ENCODE measurements at places on chromosomes 6 and 20.

GRCh38 chr6:27168108-27168507, 79.4 kb upstream of the PRSS16 start:
- DNase-seq: no peak

GRCh38 chr6:25094726-25095125, 159.0 kb upstream of the RIPOR2 start:
- no peak for DNase-seq

GRCh38 chr6:110786271-110786670, 29.0 kb downstream of the CDK19 start:
- no peak for DNase-seq

DNA sequence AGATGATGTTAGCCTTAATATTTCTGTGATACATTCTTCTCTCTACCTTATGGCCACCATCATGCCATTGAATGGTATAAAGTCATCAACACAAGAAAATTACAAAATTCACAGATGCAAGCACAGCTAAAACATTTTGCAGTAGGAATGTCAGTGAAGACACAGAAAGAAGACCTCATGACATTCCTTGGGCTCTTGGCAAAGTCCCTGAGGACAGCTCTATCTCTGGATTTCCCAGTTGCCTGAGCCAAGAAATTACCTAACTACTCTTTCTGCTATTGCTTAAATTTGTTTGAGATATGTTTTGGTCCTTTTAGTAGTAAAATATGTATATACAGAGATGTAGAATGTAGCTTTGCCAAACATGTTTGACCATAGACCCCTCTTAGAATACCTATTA, 201.0 kb upstream of the STXBP5 start:
- no peak for DNase-seq

DNA sequence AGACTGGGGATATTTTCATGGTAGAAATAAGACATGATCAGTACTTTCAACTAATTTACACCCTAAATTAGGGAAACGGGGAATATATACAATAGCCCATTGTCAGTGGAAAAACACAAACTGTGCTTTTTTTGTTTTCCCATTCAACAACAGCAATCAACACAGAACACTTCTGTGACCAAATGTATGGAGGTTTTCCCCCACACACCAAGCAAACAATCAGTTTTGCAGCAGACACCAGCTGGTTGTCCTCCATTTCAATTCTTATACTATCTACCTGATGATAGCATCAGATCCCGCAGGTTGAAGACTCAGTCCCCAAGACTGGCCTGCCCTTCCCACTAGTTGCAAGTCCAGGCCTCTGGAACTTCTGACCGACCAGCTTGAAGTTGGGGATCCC, 4.5 kb downstream of the HINT3 start:
- DNase-seq: no peak

DNA sequence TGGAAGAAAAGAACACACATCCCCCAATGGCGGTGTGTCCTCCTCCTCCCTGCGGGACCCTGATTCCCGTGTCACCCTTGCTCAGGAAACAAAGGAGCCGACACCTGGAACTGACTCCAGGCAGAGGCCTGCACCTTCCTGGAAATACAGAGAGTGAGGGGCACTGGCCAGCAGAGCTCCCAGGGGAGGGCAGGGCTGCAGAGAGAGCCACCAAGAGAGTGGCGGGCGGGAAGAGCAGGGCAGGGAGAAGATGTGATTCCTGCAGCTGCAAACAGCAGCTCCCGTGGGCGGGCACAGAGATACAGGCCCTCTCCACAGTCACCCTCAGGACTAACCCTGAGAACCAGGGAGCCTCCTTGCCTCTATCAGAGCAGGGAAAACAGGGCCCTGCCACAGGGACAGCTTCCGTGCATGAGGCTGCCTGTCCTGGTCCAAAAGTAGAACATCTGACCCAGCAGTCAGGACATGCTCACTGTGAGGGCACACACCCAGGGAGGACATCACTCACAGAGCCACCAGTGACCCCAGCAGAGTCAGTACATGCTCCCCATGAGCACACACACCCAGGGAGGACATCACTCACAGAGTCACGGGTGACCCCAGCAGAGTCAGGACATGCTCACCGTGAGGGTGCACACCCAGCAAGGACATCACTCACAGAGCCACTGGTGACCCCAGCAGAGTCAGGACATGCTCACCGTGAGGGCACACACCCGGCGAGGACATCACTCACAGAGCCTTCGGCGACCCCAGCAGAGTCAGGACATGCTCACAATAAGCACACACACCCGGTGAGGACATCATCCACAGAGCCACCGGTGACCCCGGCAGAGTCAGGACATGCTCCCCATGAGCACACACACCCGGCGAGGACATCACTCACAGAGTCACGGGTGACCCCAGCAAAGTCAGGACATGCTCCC, 193.1 kb downstream of the DLL1 start:
- DNase-seq: no peak

DNA sequence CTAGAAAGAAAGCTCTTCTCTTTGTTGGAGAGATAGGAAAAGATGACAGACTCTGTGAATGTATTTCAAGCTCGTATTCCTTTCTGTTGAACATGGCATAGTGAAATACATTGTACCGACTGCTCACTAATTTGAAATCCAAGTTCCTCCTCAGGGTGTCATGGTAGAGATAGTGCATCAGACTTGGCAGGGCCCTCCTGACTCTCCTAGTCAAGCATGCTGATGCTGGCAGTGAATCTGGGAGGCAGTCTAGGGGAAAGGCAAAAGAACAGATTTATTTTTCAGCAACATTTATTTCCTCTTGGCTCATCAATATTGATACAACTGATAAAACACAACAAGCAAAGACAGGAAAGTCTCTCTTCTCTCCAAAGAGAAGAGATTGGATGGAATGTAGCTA, 356.3 kb upstream of the IRAK1BP1 start:
- DNase-seq: no peak

GRCh38 chr6:159178847-159179246, 9.6 kb downstream of the FNDC1 start:
- no peak for DNase-seq

DNA sequence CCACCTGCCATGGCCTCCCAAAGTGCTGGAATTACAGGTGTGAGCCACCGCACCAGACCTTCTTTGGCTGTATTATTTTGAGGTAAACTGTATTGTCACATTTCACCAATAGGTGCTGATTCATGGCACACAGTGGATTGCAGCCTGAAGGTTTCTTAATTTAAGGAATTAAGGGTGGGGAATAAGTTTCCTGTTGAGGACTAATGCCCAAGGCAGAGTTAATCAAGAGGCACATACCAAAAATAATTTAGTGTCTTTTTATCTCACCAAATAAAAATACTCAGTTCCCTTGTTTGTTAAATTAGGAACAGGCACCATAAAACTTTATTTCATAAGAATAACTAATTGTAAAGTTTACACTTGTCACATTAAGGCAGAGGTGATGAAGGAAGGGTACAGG, 103.7 kb downstream of the SLX4IP start:
- DNase-seq: no peak

- no peak for DNase-seq
Measured at GRCh38 chr6:112320561-112321318, 26.4 kb upstream of the RFPL4B start.

DNA sequence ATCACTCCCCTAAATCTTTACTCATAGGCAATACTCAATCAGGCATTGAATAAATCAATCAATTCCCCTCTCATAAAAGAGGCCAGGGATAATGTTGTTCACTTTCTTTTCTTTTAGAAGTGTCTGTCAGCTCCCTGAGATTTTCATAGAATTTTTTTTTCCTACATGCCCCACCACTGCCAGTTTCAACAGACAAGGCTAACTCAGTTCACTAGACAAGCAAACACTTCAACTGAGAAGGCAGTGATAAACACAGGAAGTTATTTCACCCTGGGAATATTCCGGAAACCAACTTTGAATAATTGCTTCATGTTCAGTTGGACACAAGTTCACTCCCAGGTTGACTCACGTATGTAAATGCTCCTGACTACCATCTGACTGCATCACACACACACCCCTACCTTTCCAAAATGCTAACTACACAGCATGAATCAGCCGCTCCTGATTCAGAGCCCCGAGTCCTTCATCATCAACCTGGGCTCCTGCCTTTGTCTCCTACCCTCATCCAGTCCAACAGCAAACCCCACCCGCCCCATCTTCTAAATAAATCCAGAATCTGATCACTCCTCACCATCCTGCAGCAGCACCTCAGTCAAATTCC, 143.9 kb downstream of the BCAS1 start:
- no peak for DNase-seq

- DNase-seq: no peak
Measured at GRCh38 chr20:58714923-58715351, 22.3 kb downstream of the NPEPL1 start.

GRCh38 chr6:150719831-150720230, 120.1 kb downstream of the PLEKHG1 start:
- no peak for DNase-seq

GRCh38 chr20:49697071-49697470, 16.6 kb downstream of the B4GALT5 start:
- DNase-seq: no peak

- DNase-seq: no peak
Measured at GRCh38 chr6:83429857-83430610, 817 bp downstream of the ME1 start.

- no peak for DNase-seq
Measured at GRCh38 chr6:85464722-85465150, 14.9 kb downstream of the NT5E start.

DNA sequence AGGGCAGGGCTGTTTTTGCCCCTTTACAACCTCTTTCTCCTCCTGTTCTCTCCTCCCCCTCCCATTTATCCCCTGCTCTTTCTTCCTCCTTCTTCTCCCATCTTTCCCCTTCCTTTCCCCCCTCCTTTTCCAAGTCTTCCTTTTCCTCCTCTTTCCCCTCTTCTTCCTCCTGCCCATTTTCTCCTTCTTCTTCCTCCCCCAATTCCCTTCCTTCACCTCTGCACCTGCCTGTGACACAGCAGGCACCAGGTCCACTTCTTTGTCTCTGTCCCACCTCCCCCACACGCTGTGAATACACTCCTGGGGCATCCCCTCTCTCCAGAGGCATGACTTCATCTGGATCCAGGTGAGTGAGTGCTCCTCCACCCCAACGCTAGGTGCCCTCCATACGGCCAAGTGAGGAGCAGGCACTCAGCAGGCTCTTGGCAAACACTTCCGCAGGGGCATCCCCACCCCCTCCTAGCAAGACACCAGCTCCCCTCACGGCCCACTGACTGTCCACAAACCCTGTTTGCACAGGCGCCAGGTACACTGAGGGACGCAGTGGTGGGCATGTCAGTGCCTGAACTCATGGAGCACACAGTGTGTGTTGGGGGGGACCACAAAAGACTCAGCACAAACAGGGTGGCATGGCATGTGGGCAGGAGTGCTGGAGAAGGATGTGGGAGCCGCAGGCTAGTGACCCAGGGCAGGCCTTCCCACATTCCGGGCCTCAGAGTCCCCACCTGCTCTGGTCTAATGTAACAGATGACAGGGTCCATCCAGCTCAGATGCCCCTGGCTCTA, 10.7 kb upstream of the TLDC2 start:
- DNase-seq: no peak
